AG20443 (cell line): ENCODE measurements at places on chromosomes 6 and 20.

- DNase-seq: no peak
Observed at GRCh38 chr20:59484228-59484627, 120.1 kb upstream of the PHACTR3 start.

DNA sequence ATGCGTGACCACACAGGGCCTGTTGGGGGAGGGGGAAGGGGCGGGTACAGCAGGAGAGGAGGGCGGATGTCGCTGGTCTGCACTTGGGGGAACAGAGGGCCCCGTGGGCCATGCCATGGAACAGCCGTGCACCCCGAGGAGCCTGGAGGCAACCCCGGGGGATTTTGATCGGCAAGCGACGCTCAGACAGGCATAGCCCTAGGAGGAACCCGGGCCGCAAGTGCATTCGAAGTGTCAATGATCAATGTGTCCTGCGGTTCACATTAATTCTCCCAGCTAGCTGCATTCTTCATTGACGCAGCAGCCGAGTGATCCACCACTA lies 772.8 kb upstream of the DEFB115 start:
- DNase-seq: peak; percentile 2

DNA sequence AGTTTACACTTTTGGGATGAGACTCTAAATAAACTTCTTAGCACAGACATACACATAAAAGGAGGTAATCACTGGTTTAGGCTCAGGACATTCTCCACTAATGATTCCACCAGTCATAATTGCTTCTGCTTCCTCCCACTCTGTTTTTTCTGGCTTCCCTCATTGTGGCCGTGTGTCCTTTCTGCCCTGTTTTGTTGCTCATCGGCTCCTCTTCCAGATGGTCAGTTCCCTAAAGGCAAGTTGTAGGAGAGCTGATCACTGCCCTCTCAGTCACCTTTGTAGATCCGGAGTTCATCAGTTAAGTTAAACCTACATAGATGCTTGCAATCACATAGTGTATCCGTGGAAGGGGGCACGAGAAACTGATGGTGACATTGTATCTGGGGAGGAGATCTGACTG lies 200.5 kb upstream of the ARG1 start:
- peak; percentile 72 for DNase-seq

DNA sequence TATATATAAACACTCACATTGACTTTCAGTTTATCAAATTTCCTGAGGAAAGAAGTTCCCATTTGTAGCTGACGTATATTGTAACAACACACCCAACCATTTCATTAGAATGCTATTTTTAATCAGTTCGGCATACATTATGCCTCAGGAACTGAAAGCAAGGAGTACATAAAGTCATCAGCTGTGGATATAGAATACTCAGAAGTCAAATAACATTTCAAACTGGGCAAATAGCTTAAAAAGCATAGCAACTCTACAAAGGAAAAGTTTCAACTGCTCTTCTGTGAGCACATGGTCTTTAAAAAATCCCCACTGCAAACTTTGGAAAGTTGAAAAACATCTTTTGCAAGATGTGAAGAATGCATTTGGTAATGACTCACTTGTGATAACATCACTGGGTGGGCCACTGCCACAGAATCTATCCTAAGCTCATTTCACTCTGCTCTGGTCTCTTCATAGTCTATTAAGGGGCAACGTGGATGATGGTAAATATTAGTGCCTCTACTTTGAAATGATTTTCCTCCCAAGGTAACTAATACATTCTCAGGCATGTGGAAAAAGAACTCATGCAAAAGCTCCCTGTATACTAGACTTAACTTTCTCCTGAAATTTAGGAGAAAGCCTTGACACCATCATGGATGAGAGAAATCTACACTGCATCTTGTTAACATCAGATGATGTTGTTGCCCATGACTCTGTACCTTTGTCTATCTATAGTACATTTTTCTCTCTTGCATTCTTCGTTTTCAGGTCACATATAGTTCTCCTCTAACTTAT lies 49.2 kb downstream of the FYN start:
- DNase-seq: peak; percentile 64

DNA sequence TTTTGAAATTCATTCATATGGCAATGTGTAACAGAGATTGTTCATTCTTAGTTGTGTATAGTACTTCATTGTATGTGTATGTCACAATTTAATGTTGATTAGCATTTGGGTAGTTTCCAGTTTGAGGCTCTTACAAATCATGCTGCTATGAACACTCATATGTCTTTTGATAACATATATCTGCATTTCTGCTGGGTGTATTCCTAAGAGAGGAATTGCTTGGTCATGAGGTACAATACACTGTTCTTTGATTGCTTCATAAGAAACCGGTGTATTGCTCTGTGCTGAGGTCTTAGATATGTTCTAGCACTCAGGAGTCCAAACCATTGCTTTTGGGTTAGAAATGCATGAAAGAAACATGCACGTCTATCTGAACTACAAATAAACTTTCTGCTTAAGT lies 492.9 kb upstream of the JAG1 start:
- no peak for DNase-seq

- DNase-seq: no peak
Observed at GRCh38 chr6:38498805-38499445, 140.8 kb downstream of the BTBD9 start.
